ENCODE measurements at places on chromosomes 4 and X.

DNA sequence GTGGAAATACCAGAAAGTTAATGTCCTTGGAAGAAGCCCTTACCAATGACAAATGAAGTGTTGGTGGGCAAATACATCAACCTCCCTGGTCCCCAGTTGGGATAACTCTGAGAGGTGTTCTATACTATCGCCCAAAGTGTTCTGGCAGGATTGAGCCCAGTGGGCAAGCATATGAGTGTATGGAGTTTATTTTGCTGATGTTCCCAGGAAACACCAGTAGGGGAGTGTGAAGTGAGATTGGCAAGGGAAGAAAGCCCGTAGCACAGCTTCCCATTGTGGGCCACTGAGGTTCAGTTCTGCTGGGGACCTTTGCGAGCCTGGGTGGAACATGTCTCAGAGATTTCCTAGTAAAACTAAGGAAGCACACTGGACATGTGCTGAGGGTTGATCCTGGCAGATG, 65.1 kb downstream of the ARHGAP6 start:
- no peak for DNase-seq

DNA sequence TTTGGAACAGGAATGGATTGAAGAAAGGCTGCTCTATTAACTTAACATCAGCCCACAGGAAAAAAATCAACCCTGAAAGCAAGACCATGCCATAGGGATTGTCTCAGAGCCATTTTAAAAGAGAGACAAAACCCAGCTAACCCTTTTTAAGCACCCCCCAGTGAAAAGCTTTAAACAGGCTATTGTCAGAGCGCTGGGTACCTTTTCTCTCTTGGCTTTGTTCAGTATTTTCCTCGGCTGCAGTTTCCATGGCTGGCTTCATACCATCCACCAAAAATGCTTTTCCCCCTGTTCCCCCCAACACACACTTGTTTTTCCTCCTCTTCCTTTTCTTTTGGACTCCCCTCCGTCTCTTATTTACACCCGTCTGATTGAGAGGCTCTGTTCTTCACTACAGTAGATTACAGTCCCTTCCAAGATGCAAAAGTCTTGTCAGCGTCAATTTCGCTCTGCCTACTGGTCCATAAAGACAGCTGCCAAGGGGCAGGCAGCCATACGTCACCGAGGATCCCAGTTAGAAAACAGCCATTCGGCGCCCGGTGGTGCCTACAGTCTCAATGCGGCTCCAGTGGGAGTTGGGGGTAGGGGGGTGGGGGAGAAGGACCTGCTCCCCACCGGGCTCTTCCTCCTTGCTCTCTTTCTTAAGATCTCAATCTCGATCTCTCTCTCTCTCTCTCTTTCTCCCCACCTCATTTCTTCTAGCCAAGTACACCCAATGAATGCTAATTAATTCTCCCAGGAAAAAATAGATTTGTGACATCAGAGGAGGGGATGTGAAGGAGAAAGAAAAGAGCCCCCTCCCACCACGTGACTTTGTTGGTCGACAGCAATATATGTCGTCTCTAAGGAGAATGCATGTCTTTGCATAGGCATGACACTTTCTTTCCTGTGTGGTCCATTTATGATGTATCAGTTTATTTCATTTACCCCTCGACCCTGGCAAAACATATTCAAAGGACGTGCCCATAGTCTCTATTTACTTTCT, at the start of gene GPM6B:
Gene GPM6B, minus strand, starts transcription at position 451 of the 985 bp plus-strand sequence. Its CDS starts 189 bp downstream, at position 262.
- DNase-seq: no peak

DNA sequence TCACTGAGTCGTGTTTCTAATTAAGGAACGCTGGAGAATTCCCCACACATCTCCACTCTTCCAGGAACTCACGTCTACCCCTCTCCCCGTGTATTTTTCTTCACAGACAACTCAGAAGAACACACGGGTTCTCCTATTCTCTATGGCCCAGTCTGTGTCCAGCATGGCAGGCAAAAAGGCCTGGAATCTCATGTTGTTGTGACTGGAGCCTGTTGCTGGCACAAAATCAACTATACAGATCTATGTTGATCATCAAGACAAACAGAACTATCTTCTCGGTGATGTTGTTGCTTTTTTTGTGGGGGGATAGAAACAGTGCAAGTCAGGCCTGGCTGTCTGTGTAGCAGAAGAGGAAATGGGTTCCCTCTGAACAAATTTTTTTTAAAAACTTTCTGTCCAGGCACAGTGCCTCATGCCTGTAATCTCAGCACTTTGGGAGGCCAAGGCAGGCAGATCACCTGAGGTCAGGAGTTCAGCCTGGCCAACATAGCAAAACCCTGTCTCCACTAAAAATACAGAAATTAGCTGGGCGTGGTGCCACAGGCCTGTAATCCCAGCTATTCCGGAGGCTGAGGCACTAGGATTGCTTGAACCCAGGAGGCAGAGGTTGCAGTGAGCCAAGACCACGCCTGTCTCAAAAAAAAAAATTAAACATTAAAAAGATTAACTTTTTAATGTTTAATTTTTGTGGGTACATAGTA, 50.5 kb upstream of the CBR4 start:
- DNase-seq: peak; percentile 32

- DNase-seq: no peak
These were observed 848.1 kb upstream of the DIAPH2 start for GRCh38 chrX:95836517-95836916.

DNA sequence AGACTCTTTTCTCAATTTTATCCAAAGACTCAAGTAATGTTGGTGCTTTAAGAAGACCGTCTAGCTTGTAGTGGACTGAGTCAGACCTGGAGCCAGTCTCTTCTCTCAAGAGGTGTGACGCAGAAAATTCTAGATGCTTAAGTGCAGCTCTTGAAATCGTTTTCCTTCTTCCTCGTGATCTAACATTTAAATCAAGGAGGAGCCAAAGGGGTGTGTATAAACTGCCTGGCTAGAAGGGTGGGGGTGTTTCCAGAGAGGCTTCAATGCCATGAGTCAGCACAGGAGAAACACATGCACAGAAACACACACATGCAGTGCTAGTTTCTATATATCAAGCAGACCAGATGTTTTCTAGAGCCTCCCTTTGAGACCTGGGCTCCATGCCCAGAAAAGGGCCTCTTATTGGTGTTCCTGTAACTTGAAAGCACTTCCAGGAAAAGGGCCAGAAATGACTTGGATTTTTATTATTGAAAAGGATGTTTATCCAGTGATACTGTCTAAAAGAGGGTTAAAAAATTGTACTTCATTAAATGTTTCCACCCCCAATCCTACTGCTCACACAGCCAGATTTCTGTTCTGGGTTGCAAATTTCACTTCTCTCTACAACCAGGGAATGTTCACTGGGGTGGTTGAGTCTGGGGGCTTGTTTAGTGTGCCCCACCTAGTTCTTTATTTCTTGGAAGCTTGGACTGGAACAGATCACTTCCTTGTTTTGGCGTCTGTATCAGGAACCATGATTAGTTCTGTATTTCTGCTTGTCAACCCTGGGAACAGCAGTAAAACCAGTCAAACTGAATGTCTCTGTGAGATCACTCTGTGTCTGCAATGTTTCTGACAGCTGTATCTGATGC, at the start of gene CLIC2:
Gene CLIC2, minus strand, starts transcription at position 129 of the 851 bp plus-strand sequence. CDS start 187 bp downstream, outside the sequence.
- peak; percentile 56 for DNase-seq

DNA sequence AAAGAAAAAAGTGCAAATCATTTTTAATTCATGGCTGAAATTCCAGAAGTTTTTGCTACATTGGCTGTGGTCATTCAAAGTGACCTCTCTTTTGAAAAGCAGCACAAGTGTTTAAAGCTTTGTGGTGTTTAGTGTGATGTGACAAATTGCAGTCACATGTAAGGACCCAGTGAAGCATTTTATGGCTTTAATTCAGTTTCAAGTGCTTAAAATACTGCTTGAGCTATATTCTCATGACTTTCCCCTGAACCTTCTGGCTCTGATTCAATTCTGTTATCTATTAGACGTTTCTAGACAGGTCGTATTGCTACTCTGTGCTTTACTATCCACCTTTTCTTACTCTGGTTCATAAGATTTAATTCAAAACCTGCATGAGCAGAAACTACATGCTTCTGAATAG, 105.8 kb downstream of the FAT4 start:
- DNase-seq: no peak

DNA sequence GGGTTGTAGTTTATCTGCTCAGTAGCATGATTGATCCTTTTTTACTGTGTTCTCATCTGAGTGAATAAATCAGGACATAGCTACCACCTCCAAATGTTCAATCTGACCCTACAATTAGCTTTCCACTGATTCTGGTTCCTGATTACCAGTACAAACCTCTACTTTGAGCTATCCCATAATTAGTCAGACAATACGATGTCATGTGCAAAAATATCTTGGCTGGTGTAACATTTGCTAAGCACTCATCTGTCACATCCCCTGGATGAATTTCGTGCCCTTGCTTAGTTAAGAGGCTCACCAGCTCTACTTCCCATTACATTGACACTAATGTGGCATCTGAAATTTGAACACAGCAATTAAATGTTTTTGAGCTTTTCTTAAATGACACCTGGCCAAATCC, 1101.0 kb upstream of the PCDH7 start:
- no peak for DNase-seq

- peak; percentile 11 for DNase-seq
These were observed 315.6 kb upstream of the SMIM31 start for GRCh38 chr4:164438321-164438720.

- DNase-seq: no peak
These were observed 60.8 kb upstream of the ADRA2C start for GRCh38 chr4:3705236-3705987.

DNA sequence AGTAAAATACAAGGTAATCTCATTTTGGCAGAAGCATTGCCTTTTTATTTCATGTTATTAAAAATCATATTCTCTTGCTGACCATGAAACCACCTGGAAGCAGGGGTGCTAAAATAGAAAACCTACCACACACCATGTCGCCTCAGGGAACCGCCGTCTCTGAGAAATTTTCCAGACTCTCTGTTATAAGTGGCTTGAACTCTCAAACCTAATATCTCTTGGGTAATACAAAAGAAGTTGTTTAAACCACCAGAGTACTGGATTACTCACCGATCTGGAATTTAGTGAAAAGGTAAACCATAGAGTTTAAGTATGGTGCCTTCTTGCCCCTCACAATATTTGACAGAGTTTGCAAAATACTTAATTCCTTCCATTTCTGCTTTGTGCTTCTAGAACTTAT, 27.7 kb downstream of the ENPP6 start:
- DNase-seq: no peak

DNA sequence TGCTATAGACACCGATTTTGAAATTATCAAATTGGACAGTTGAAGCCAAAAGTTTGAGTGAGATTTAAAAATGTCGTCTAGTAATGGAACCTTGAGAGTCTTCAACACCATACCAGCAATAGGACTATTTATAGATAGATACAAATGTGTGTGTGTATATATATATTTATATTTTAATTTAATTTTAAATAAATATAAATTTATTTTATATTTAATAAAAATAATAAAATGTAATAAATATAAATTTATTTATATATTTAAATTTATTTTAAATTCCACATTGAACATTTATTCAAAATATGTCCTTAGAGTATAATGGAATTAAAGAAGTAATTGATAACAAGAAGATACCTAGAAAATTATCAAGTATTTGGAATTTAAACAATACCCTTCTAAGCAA, 221.9 kb upstream of the CXXC4 start:
- DNase-seq: no peak

DNA sequence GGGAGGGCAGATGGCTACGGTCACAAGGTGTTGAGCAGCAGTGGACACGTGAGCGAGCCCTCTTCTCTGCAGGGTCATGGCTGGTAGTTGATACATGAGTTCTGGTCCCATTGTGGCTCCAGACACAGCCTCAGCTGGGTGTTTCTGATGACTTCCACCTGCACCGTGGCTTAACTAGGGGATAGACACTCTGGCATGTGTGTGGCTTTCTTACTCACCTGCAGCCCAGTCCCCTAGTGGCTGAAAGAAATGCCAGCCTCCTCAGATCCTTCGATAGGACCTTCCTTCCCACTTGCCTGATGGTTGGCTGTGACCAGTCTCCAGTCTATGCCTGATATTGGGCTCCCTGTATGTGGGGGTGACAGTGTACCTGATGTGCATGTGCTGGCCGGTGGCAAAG, 5.0 kb downstream of the GPR78 start:
- DNase-seq: no peak

GRCh38 chr4:10619220-10619619, 65.3 kb downstream of the CLNK start:
- peak; percentile 54 for DNase-seq

DNA sequence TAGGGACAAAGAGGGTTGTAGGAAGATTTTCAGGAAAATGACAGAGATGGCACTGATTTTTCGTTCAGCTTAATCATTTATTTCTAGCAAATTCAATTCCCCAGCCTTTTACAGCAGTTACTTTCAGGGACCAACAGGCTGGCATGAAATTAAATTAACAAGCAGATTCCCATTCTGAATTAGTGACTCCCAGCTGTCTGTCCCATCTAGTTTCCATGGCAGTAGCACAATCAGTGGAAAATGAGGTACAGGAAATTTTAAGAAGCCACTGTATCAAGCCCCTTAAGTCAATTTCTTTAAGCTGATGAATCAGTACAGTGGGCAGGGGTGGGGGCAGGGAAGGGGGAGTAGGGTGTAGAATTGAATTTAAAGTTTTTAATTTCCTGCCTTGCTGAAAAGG, 121.1 kb upstream of the TEX13C start:
- no peak for DNase-seq

DNA sequence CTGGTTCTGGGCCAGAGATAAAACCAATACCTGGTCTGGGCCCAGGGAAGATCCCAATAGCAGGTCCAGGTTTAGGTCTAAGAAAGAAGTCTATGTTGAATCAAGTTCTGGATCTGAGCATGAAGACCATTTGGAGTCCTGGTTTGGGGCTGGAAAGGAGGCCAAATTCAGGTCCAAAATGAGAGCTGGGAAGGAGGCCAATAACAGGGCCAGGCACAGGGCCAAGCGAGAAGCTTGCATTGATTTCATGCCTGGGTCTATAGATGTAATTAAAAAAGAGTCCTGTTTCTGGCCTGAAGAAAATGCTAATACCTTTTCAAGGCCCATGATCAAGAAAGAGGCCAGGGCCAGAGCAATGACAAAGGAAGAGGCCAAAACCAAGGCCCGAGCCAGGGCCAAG, 3.4 kb downstream of the GPRASP1 start:
- no peak for DNase-seq

DNA sequence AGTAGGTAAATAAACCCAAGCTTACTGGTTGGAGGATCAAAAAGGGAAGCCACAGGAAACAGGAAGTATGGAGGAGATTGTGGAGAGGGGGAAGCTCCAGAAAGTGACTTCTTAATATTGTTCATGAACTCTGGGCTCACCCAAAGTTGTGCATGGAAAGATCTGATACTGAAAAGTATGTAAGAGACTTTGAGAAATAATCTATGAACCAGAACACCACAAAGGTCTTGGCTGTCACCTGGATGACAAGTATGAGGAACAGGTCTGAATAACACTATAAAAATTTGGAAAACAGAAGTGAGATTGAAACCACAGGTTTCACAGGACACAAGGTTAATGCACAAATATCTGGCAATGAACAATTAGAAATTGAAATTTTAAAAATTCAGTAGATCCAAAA, 567.4 kb downstream of the INPP4B start:
- no peak for DNase-seq

- peak; percentile 49 for DNase-seq
These were observed 140.3 kb downstream of the PJA1 start for GRCh38 chrX:69024931-69025330.

- DNase-seq: no peak
These were observed 90.1 kb upstream of the NOCT start for GRCh38 chr4:138925495-138925894.

Data from fibroblast of skin of back (primary cell).